Cerebellar nuclear complex (tissue), 1 donor: ENCODE measurements at places on chromosomes 7 and 10.

DNA sequence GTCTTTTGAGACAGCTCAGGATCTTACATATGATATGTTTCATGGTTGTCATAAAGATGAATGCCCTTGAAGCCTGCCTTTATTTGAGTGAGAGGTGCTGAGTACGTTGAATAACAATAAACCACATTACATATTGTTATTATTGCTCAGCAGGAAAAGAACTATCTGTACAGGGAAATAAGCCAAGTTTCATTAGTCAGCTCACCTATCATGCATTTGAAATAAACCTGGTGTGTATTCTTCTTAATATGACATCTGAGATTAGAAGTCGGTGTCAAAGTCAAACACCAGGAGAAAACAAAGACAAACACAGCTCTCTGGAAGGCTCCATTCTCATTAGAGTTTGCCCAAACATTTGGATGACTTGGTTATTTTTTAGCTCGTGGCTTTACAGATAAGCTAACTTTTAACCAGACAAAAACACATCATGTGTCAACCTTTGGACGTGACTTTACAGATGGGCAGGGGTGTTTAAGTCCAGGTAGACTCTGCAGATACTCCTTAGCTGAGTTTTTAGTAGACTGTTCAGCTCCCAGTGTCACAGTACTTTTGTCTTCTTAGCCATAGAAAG lies 71.2 kb upstream of the AOAH start:
- no peak for DNase-seq

GRCh38 chr10:61992671-61993668 lies 91.5 kb downstream of the ARID5B start:
- DNase-seq: no peak

DNA sequence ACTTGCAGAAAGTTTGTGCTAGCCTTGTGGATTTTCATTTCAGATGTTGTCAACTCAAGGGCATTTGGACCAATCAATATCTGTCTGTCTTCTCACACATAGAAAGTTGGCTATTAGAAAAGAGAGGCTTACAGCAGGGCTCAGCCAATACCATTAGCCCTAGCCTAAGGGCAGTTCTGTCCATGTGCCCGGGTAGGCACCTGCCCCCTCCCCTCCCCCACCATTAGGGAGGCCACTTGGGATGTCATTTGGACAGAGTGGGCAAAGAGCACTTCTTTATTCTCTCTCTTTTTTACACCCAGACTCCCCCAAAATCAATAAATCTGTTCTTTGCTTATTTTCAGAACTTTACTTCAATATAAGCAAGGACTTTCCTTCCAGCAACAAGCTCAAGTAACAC lies 188.5 kb upstream of the MKI67 start:
- no peak for DNase-seq

DNA sequence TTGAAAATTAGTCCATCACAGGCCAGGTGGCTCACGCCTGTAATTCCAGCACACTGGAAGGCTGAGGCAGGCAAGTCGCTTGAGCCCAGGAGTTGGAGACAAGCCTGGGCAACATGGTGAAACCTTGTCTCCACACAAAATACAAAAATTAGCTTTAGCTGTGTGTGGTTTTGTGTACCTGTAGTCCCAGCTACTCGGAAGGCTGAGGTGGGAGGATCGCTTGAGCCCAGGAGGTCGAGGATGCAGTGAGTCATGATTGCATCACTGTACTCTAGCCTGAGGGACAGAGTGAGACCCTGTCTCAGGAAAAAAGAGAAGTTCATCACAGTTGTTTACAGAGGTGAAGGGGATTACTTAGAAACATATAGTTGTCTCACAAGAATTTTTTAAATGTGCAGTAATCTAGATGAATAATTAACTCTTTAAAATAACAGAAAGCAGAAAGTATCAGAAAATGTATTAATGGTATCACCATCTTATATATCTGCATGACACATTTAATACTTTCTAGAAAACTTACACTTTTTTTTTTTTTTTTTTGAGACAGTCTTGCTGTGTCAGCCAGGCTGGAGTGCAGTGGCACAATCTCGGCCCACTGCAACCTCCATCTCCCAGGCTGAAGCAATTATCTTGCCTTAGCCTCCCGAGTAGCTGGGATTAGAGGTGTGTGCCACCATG lies 8.9 kb downstream of the LCOR start:
- no peak for DNase-seq

GRCh38 chr10:75922435-75922834 lies 491.0 kb downstream of the LRMDA start:
- DNase-seq: no peak

DNA sequence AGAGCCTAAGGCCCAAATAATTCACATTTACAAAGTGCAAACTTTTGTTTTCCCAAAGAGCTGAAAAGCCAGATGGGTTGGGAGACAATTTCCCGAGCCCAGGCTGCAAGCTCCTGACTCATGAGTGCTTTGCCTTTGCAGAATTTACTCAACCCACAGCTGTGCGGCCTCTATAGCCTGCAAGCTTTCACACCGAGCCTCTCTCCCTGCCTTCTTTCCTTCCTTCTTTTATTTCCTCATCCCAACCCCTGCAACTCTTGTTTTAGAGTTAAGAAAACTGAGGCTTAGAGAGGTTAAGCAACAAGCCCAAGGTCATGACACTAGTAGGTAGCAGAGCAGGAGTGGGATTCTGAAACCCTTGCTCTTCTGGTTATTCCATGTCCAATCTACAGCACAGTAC lies 203.0 kb upstream of the GPR26 start:
- no peak for DNase-seq

DNA sequence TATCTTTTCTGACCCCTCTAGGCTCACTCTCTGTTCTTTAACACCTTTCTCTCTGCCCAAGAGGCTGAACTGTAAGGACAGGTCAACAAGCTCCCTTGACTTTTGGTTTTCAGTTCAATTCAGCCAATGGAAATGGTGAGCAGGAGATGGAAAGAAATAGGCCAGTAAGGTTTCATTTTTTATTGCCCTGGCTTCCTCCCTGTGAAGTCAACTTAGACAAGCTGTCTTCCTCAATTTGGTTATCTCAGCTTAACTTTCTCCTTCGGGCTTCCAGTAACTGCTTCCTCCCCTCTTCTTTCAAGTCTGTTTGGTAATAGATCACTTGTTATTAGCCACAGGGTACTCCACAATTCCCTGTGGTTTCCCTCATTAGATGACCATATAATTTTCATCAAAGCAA lies 19.7 kb downstream of the LIPK start:
- no peak for DNase-seq

DNA sequence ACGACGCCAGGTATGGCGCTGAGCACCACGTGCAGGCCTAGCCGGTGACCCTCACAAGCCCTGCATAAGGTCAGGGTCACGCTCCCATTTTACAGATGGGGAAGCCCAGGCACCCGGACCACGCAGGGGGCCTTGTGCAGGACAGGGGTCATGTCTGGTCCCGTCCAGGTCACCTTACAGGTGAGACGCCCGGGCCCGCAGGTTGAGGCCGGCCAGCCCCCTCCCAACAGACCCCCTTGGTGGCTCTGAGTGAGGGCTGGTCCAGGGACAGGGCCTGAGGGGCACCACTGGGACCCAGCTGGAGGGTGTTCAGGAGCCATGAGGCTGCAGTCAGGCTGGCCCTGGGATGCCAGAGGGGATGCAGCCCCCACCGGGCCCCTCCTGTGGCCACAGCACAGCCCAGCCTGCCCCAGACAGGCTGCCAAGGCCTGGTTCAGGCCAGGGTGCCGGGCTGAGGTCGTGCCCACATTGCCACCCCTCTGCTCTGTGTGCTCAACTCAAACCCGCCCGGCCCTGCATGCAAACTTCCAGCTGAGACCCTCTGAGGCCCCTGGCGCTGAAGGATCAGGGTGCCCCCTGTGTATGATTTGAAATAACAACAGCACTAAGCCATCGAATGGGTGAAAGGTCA lies 69.0 kb downstream of the PWWP2B start:
- no peak for DNase-seq

- DNase-seq: no peak
Measured at GRCh38 chr7:85851571-85852193, 664.8 kb upstream of the SEMA3D start.

DNA sequence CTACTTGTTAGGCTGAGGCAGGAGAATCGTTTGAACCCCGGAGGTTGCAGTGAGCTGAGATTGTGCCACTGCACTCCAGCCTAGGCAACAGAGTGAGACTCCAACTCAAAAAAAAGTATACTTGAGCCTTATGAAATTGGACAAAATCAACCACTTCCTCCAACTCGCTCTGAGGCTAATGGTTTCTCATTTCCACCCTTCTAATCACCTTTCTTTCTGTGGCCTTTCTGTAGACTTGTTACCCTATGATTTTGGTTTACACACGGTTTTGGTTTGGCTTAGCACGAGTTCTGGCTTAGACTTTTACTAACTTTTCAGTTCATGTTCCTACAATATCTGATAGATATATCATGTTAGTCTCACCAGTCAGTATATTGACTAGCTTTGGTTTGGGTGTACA lies 152.0 kb downstream of the PHTF2 start:
- no peak for DNase-seq

DNA sequence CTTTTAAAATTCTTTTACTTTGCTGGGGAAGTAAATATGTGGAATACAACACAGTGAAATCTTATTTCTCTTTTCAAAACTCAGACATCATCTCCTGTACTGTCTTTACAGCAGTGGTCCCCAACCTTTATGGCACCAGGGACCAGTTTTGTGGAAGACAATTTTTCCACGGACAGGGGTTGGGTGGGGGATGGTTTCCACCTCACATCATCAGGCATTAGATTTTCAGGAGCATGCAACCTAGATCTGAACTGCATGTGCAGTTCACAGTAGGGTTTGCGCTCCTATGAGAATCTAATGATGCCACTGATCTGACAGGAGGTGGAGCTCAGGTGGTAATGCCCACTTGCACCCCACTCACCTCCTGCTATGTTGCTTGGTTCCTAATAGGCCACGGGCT lies 12.2 kb downstream of the TMEM60 start:
- no peak for DNase-seq

- no peak for DNase-seq
Measured at GRCh38 chr10:32600317-32600716, 154.4 kb downstream of the CCDC7 start.

- no peak for DNase-seq
Measured at GRCh38 chr10:75462865-75463264, 31.4 kb downstream of the LRMDA start.

GRCh38 chr10:48658243-48658974 lies 26.3 kb upstream of the WDFY4 start:
- DNase-seq: no peak

DNA sequence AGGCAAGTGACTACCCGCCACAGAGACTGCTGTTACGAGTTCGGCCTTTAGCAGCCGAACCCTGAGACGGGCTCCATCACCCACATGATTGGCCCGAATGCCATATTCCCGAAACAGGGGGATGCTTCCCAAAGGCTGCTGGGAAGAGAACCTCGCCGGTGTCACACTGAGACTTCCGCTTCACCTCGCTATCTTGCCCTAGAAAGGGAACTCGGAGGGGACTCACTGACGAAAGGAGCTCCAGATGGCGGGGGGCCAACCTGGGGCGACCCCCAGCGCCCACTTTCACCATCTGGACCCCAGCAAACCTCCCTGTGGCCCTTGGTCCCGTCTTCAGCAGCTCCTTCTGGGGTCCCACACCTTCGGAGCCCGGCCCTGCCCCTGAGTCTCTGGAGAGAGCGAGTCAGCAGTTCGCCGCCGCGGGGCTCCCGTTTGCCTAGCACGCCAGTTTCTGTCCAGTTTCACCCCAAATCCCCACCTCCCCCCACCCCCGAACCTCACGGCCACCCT lies 529 bp downstream of the HPS1 start:
- DNase-seq: no peak

GRCh38 chr10:60236869-60237524 lies 152.7 kb downstream of the ANK3 start:
- DNase-seq: no peak

DNA sequence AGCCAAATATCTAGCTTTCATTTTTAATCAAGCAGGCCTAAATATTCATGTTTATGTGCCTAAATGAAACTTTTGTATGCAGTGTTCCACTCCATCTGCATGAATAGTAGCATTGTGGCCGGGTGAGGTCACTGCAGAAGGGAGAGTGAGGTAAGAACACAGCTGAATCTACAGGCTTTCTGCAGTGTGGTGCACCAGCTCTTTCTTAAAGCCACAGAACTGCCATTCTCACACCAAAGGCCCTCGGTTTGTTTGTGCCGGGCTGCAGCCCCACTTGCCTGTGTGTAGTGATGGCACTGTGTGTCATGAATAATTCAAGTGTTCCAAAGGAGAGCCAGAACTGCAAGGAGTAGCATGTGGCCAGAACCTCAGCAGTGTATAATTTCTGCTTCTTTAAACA lies 204.1 kb downstream of the TRIL start:
- no peak for DNase-seq

- no peak for DNase-seq
Measured at GRCh38 chr7:43465581-43466554, 117.0 kb upstream of the STK17A start.

GRCh38 chr7:101097561-101097960 lies 12.3 kb downstream of the TRIM56 start:
- DNase-seq: no peak

DNA sequence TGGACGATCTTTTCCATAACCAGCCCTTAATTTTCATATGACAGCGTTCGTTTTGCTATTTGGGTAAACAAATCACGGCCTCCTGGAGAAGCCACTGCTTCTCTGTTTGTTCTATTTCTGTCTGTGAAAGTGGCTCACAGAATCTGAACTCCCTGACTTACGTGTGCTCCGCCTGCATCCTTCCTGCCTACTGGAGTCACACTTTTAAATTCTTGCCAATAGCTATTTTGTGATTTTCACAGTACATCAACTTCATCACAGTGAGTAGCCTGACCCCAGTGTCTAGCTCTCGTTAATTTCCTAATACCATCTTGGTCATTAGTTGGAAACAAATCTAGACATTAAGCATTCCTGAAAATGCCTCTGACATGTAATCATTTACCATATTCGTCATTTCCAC lies 49.0 kb upstream of the NPS start:
- DNase-seq: no peak

GRCh38 chr10:22479419-22479818 lies 134.1 kb downstream of the SPAG6 start:
- DNase-seq: no peak

DNA sequence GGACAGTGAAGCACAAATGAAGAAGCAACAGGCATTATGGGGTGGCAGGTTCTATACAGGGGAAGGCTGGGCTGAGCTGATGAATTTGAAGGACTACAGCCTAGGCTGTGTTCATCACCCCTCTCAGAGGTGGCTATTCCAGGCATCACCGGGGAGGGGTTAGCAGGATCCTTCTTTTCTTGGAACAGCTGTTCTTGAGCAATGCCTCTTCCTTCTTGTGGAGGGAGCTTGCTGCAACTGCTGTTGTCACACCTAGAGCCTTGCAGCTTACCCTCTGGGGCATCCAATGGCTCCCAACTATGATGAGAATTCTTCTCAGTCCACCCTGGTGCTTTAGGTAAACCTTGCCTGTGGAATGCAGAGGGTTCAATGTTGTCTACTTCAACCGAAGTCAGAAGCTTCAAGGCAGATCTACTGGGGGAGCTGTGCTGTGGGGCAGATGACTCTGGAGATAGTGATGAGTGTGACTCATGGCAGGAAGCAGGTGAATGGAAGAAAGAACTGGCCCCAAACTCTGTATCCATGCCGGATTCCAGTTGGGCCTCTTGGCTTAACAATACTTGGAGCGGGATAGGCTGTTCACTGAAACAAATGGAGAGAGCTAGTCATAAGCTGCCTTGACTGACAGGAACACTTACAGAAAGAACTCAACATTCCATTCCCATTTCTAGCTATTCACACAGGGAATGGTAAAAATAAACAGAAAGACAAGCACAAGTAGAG lies 21.5 kb upstream of the PPP3CB start:
- DNase-seq: no peak
